K562 (cell line): ENCODE measurements at places on chromosomes 11 and 22. TPM values are rescaled to one million over a fixed set of nuclear protein-coding genes. Genes with fewer than 3 reads are reported as not detected.

DNA sequence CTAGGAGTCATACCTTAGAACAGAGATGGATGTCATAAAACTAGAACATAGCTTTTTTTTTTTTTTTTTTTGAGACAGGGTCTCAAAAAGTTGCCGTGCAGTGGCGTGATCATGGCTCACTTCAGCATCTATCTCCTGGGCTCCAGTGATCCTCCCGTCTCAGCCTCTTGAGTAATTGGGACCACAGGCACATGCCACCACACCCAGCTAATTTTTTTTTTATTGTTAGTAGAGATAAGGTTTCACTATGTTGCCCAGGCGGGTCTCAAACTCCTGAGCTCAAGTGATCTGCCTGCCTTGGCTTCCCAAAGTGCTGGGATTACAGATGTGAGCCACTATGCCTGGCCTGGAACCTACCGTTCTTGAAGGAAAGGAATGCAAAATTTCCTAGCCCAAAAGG is 8.8 kb upstream of the CEP295 start:
- H3K4me1 ChIP-seq = no peaks in the 10 kb centered on the region
- no peak for DNase-seq
- no peaks in the 10 kb centered on the region for H3K36me3 ChIP-seq
- H3K4me3 ChIP-seq = no peak overlapping the region
- H3K27me3 ChIP-seq = no peaks in the 10 kb centered on the region

The NLRP6 gene
- total RNA-seq = 0.18 TPM in 1 of 2 replicates, not detected in the other

DNA sequence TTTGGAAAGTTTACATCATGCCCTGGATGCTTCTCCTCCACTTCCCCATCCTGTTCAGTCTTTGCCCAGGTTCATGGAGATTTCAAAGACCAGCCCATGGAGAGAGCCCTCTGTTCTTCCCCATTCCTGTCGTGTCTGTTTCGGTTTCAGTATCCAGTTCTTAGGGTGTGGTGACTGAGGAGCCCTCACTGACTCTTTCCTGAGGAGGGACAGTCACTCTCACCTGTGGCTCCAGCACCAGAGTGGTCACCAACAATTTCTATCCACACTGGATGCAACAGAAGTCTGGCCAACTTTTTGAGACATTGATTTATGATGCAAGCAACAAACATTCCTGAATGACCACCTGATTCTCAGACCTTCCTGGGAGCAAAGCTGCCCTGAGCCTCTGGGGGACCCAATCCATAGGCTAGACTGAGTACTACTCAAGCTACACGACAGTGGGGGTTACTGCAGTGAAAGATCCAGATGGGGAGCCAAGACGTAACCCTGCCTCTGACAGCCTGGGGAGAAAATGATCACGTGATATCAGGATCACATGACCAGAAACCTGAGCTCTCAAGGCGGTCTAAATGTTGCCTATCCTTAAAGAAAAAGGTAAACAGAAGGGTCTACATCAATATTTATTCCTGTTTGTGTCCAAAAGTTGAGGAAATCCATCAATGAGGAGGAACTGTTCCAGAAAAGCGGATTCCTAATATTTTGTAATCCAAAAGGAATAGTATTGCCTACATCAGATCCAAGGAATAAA is 76.2 kb upstream of the VPREB1 start:
- H3K27ac ChIP-seq = no peak overlapping the region
- peaks cover 21% of the 10 kb centered on the region; the same call in 1 of the 2 replicates for H3K27me3 ChIP-seq
- H3K4me1 ChIP-seq = no peaks in the 10 kb centered on the region
- peak overlapping the region; percentile 3; the same call in 1 of the 2 replicates for H3K4me3 ChIP-seq
- peak; percentile 74 for DNase-seq
- H3K36me3 ChIP-seq = no peaks in the 10 kb centered on the region

The FAM83F gene
- 0.07 and 0.13 TPM in 2 replicates for total RNA-seq

GRCh38 chr11:17258670-17259069 is 17.9 kb upstream of the NUCB2 start:
- no peaks in the 10 kb centered on the region for H3K36me3 ChIP-seq
- peak overlapping the region; percentile 56 for H3K27ac ChIP-seq
- H3K4me1 ChIP-seq = peaks cover 8% of the 10 kb centered on the region
- H3K4me3 ChIP-seq = no peak overlapping the region
- H3K27me3 ChIP-seq = no peaks in the 10 kb centered on the region
- no peak for DNase-seq

The NRIP3 gene
- 14.4 and 15.3 TPM in 2 replicates for total RNA-seq

DNA sequence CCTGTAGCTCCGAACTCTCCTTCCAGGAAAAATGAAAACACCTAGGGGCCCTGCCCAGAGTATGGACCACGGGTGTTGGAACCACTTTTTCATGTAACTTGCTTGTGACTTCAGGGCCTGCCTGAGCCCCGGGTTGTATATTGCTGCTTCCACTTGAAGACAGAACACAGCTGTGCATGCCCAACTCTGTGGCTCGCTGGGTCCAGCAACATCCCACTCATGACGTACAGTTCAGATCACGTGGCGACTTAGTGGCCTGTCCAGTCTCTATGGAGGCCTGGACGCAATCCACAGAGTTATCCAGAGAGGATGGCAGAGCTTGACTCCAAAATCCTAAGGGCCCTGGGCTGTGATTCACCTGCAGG is 6.8 kb downstream of the C11orf21 start:
- H3K36me3 ChIP-seq = no peaks in the 10 kb centered on the region
- H3K4me1 ChIP-seq = peaks cover 7% of the 10 kb centered on the region
- no peak for DNase-seq
- no peak overlapping the region for H3K27ac ChIP-seq
- no peaks in the 10 kb centered on the region for H3K27me3 ChIP-seq

The DDB1 gene
- total RNA-seq = 307 and 322 TPM in 2 replicates

GRCh38 chr22:45529971-45530575 is 27.4 kb downstream of the FBLN1 start:
- no peaks in the 10 kb centered on the region for H3K4me1 ChIP-seq
- H3K27me3 ChIP-seq = peaks cover 55% of the 10 kb centered on the region
- no peak overlapping the region for H3K27ac ChIP-seq
- no peak for DNase-seq
- no peaks in the 10 kb centered on the region for H3K36me3 ChIP-seq

GRCh38 chr22:41939981-41940831 is 6.7 kb downstream of the CENPM start:
- H3K36me3 ChIP-seq = peaks cover 70% of the 10 kb centered on the region
- H3K4me1 ChIP-seq = no peaks in the 10 kb centered on the region
- peak overlapping the region; percentile 30; the same call in 2 of the 3 replicates for H3K27ac ChIP-seq
- H3K27me3 ChIP-seq = no peaks in the 10 kb centered on the region
- H3K4me3 ChIP-seq = no peak overlapping the region

The OR8G1 gene
- total RNA-seq = 0.44 and 0.54 TPM in 2 replicates

The SBF1 gene
- 47.3 and 50.4 TPM in 2 replicates for total RNA-seq

The GSTT2B gene
- total RNA-seq = not detected in 2 replicates

The F2 gene
- total RNA-seq = 0.16 and 0.22 TPM in 2 replicates
